Activated CD4-positive, alpha-beta T cell treated with anti-CD3 and anti-CD28 coated beads, Interleukin-2, amount 50 U/mL, for 4 hours (primary cell): ENCODE measurements at places on chromosomes 7 and 10.

GRCh38 chr10:31041011-31041410, 9.3 kb upstream of the ZNF438 start:
- no peak for DNase-seq

DNA sequence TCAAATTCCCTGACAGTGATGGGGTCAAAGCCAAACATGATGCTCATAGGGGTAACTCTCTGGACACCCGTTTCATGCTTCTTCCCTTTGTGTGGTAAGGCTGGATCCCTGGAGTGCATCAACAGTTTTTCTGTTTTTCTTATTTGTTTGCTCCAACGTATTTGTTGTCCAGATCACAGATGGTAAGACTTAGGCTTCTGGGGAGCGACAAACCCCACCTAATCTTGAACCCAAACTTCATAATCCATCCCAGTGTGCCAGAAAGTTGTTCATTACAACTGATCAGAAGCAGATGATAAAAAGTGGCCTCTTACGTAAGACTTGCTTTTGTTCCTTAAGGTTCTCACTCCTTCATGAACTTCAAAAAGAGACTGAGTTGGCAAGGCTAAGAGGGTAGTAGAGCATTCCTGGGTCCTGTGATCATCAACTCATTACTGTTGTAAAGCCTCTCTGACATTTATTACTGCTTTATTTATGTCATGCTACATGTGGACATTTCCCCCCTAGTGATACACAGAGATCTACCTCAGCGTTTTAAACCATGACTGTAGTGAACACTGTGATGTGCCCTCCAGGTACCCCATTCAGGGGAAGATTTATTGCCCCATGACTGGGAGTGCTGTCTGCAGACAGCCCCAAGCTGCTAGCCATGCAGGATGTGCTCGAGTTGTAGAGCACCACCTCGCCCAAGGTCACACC, 125.6 kb downstream of the CCDC71L start:
- no peak for DNase-seq

GRCh38 chr7:155234950-155235789, 62.5 kb upstream of the INSIG1 start:
- no peak for DNase-seq

- DNase-seq: no peak
Observed at GRCh38 chr10:112208997-112209396, 25.4 kb upstream of the GPAM start.

GRCh38 chr10:29859521-29860130, 199.8 kb downstream of the JCAD start:
- DNase-seq: no peak

DNA sequence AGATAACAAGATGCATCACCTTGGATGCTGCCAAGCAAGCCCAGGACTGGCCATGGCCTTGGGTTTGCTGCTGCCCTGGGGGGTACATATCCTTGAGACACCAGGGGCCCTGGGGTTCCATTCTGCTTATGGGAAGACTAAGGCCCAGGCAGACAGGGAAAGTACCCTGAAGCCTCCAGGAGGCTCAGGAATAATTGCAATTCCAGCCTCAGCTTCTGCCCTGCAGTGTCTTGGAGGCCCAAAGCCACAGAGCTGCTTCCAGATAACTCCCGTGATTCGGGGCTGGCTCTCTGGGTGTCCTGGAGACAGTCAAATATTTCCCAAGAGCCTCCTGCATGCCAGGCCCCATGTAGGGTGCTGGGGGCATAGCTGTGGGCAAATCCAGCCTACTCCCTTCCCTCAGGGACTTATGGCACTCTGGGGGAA, 22.6 kb downstream of the MYL10 start:
- no peak for DNase-seq

DNA sequence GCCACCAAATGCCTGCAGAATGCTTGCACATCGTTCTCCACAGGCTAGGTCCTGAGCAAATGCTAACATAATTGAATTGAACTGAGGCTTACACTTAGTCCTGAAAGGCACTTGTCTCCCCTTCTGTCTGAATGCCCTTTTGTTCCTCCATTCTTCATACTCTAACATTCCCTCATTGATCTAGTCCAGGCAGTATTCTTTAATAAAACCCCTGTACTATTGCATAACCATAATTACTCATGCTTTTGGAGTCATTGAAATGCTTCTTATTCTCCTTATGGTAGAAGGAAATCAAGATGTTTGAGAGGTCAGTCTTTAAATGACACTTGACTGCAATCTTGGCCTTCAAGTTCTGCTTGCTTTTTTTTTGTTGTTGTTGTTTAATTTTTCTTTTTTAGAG, 7.1 kb downstream of the PI4K2A start:
- no peak for DNase-seq

DNA sequence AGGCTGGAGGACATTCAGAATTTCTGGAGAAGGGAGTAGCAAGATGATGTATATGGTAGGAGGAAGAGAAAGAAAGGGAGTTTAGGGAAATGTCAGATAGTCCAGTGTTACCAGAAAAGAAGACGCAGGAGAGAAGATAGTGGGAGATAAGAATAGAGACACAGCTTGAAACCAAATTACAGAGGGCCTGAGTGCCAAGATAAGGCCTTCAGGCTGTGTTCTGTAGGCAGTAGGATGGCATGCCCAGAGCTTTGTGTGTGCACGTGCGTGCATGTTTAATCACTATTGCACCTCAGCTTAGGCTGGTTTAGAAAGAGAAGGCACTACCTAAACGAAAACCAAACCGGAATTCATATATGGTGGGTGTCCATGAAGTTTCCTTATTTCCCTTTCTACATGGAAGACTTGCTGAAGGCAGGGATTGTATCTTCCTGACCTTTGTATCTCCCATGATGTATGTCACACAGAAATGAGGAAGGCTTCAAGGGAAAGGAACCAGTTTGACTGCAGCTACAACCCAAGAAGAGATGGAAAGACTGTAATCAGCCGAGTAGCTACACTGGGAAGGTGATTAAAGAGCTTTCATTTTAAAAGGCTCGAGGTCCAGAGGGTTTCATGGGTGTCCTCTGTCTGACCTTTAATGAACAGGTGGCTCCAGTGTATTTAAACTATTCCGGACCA, 35.8 kb upstream of the BHLHA15 start:
- no peak for DNase-seq

GRCh38 chr10:87776328-87776727, 41.7 kb downstream of the ATAD1 start:
- DNase-seq: no peak

DNA sequence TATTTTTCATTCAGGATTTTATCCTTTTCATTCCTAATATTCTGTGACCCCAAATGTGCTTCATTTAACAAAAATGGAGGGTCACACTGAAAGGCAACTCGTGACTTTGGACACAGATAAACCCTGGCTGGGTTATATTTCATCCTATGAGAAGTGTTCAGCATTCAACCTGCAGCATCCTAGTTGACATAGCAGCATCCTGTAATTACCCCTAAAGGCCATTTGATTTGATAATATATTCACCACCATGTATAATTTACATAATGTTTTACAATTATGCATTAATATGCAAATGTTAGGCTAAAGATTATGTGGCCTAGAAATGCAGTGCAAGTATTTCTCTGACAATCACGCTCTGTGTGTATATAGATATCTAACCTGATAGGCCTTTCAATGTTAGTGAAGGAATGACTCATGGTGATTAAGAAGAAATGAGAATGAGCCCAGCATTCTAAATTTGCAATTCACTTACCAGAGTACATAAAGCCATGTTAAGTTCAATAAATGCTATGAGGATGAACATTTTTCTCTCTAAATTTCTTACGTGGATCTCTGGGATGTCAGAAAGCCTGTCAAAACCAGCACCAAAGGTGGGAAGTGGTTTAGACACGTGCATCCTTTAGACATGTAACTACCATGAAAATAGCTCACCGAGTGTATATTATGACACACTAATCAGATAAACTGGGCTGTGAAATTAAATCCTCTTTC, 337.7 kb upstream of the AOAH start:
- no peak for DNase-seq

DNA sequence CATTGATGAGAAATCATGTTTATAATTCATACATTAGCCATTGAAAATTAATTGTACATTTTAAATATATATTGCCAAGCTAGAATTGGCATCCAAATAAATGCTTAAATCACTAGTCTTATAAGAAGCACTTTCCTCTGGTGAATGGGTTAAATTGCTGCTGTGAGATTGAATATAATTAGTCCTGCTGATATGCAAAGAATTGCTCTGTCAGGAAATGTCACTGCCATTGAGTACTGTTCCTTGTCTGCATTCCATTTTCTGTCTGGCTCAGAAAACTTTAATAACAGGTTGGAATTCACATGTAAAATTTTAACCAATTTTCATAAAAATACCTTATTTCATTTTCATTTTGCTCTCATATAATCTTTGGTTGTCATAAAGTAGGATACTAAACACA, 589.1 kb downstream of the MAGI2 start:
- DNase-seq: no peak

DNA sequence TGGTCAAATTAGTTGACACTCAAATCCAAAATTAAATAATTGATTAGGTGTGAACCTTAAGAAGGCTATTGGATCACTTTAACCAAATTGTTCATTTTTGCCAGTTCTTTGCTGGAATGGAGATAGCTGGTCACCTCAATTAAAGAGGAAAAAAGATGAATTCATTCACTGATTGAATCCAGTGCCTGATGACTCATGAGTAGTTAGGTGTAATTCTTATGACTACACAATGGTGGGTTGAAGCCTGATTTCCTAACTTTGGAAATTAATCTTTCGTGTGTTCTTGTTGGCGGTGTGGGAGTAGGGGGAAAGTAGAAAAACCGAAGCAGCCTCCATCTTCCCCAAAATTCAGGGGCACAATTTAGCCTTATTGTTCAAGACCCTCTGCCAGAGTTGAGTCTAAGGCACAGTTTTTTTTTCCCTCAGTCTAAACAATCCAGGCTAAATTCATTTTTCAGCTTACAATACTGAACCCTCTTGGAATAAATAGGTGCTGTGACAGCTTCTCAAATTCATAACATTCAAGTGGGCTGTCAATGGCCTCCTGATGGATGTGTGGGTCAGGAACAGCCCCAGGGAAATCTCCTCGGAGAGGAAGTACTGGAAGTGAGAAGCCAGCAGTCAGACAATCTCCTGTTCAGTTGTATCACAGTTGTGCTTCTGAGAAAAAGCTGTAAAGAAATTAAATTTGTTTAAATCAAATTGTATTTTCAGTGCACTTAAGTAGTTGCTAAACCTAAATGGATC, 356.6 kb downstream of the BBS9 start:
- DNase-seq: no peak

DNA sequence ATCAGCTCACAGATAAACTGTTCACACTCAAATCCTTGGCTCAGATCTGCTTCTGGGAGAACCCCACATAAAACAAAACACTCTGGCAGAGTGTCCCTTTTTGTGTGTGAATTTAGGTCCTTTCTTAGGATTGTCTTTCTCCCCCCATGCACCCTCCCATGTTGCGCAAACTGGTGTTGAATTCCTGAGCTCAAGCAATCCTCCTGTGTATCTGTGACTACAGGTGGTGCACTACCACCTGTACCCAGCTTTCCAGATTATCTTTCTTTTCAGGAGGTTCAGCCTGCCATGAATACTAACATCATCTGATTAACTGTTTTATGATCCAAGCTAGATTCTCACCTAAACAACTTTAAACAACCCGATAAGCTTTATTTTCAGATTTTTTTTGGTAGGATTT, 177.6 kb upstream of the CSTF2T start:
- no peak for DNase-seq

- DNase-seq: no peak
Observed at GRCh38 chr10:62708569-62708968, 96.0 kb upstream of the ADO start.

- peak; percentile 36 for DNase-seq
Observed at GRCh38 chr7:151381348-151382078, 28.3 kb downstream of the WDR86 start.

DNA sequence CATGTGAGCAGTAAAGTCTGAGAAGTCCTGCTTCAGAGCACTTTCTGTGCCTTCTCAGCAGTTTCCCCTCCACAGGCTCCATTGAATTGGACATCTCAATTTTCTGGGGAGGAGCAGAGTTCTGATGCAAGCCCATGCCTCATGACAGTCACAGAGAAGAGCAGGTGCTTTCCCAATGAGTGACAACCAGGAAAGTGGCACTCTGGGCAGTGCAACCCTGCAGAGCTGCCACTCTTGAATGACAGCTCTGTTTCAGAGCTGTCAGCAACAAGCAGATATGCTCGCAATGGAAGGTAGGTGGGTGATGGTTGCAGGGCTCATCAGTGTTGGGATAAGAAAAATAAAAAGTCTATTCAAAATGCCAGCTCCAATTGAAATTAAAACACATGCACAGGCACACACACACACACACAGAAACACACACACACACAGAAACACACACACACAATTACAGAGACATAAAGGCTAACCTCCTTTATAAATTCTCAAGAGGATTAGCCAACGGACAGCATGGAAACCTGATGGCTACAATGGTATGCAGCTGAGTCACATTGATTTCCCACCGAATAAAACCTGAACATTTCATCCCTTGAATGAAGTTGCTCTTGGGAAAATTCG, 50.5 kb downstream of the C10orf67 start:
- no peak for DNase-seq

- no peak for DNase-seq
Observed at GRCh38 chr10:12657489-12657888, 308.1 kb downstream of the CAMK1D start.

DNA sequence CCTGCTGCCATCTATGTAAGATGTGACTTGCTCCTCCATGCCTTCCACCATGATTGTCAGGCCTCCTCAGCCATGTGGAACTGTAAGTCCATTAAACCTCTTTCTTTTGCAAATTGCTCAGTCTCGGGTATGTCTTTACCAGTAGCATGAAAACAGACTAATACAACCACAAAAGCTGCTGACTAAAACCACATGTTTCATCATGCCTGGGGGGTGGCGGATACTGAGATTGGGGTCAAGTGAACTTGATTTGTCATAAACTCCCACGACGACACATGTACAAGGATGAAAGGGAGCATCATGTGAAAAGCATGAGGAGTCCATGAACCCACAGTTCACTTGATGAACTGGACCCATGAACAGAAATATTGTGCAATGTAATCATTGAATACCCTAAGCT, 134.9 kb upstream of the ANK3 start:
- no peak for DNase-seq

GRCh38 chr10:12510501-12510941, 161.2 kb downstream of the CAMK1D start:
- no peak for DNase-seq

GRCh38 chr7:28773423-28774145, 184.5 kb downstream of the TRIL start:
- no peak for DNase-seq

GRCh38 chr7:73679709-73680108, 3.5 kb downstream of the DNAJC30 start:
- no peak for DNase-seq

DNA sequence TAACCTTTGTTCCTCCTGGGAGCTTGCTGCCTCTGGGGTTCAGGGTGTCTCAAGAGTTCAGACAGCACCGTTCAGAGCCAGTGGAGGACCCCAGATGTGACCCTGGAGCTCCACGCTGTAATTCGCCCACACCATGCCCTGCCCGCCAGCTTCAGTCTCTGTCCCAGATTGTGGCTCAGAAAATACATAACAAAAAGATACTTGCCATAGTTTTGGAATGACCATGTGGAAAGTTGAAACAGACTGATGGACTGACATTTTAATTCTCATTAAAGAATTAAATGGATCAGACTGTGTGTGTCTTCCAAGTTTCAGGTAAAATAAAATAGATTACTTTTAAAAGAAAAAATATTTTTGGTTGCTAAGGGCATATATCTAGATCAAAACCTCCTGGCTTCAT, 174.7 kb upstream of the TNS3 start:
- DNase-seq: no peak
